ENCODE measurements at places on chromosomes 16 and 17. TPM values are rescaled to one million over a fixed set of nuclear protein-coding genes. Genes with fewer than 3 reads are reported as not detected.

The SSTR5 gene
- total RNA-seq = not detected

The IFT20 gene
- total RNA-seq = 27.6 TPM

The SCGB1C2 gene
- not detected for total RNA-seq

The HCRT gene
- not detected for total RNA-seq

The PYY gene
- total RNA-seq = not detected

The CA5A gene
- total RNA-seq = 31.6 TPM

The MXRA7 gene
- total RNA-seq = 15.7 TPM

DNA sequence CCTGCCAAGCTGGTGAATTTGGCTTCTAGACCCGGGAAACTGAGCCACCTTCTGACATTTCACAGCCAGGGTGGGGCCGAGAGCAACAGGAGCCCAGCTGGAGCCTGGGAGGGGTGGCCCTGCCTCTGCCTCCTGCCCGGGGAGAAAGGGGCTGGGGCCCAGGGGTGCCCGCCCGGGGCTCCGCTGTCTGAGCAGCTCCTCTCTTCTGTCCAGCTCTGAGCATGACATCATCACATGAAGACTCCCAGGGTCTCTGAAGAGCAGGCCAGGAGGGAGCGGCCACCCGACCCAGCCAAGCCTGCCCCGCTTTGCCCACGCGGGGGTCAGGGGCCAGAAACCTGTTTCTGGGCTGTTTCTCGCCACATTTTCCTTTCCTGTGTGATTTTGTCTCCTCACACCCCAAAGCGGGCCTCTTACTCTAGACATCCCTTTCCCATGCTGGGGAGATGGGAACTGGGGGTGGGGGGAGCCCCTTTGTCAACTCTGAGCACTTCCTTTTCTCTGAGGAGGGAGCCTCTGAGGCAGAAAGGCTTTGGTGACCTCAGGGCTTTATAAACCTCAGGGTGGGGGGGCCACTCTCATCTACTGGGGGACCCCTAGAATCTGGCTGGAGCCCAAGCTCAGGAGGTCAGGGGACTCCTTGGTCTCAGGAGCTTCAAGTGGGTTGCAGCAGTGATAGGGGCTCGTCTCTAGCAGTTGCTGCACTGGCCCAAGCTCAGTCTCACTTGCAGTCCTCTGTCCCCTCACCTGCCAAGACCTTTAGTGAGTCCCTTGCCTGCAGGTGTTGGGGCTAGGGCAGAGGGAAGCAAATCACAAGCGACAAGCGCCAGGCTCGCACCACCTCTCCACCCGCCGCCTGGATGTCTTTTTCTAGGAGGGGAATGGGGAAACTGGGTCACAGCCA lies 7.6 kb downstream of the UBALD2 start:
- peak; percentile 48 for DNase-seq

DNA sequence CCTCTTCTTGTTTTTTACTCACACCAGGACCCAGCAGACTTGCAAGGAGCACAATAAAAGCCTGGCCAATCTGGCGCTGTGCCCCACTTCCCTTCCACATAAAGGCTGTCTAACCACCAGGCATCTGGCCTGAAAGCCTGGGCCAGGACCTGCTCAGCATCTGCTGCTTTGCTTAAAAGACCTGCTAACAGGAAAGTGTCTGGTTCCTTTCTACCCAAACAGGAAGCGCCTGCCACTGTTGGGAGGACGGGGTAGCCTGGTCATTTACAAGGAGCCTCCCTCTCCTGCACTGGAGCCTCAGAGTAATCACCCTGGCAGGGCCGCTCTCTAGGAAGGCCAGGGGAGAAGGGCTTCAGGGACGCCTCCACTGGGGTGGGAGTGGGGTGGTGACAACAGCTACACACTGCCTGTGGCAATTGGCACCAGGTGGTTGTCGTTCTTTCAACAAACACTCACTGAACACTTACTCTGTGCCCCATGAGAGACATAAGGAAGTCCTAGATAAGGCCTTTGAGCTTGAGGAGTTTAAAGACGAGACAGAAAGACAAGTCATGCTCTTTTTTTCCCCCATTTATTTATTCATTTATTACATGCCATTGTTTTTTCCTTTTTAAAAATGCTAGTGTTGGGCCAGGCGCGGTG lies 6.3 kb upstream of the MMP28 start:
- DNase-seq = peak; percentile 44

DNA sequence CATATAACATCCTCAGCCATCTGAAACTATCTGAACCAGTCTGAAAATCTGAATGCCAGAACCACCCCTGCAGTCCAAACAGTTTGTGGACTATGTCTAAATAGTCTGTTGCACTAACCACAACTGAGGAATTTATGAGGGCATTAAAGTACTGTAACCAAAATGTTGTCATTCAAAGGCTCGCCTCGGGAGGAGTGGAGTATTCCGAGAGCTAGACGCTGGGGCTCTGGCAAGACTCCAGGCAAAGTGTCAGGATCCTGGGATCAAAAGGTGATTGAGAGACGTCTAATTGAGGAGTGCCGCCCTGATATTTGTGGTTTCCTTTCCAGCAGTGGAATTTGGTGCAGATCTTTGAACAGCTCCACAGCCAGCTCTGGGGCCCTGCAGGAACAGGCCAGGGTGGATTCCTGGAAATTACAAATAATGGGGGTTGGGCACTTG lies 142.9 kb upstream of the MYOCD start:
- DNase-seq = no peak

GRCh38 chr16:11339075-11339474 lies 6.2 kb upstream of the RMI2 start:
- DNase-seq = no peak

DNA sequence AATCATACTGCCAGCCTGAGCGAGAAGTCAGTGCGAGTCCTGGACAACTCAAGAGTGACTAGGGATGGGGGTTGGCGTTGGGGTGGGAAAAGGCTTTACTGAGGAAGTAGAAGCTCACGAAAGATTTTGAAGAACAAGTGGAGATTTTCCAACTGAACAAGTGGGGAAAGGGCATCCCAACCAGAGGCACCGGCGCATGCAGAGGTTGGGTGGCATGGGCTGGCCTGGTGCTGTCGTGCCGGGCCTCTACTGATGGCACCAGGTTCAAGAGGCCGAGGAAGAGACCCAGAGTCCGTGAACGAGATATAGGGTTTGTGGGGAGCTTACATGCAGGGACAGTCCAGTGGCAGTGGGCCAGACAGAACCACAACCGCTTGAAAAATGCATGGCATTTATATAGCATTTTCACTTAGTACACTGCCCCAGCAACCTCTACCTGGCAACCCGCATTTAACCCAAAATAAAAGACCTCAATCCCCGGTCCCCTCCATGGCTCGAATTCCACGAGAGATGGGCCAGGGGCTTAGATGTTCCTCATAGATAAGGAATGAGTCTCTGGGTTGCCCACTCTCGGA lies 7.7 kb upstream of the ITGA3 start:
- DNase-seq = no peak

GRCh38 chr16:86714166-86714565 lies 135.8 kb downstream of the FOXL1 start:
- no peak for DNase-seq

GRCh38 chr17:65254166-65254565 lies 117.0 kb downstream of the RGS9 start:
- no peak for DNase-seq

DNA sequence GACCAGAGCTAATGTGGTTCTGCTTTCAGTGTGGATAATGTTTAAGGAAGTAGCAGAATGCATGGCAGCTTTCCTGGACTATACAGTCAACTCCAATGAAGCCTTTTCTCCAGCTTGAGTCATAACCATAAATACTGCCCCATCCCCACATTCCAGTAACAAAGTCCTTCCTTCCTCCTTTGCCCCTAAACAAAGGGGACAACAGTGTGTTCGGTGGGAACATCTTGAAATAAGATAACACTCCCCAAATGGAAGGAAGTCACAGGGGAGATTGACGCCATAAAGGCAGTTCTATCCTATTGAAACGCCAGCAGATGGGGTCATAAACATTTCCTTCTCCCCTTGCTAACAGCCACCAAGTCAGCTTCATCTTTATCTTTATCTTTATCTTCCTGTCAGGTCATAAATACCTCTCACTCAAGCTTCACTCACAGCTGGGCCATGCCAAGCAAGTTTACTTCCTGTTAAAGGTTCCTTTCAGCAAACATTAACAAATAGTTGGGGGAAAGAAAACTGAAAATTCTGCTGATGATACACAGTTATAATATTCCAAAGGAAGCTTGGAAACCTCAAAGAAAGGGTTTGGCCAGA lies 136.7 kb downstream of the SNX11 start:
- no peak for DNase-seq

GRCh38 chr16:3598236-3598635 lies 13.2 kb downstream of the SLX4 start:
- DNase-seq = no peak

DNA sequence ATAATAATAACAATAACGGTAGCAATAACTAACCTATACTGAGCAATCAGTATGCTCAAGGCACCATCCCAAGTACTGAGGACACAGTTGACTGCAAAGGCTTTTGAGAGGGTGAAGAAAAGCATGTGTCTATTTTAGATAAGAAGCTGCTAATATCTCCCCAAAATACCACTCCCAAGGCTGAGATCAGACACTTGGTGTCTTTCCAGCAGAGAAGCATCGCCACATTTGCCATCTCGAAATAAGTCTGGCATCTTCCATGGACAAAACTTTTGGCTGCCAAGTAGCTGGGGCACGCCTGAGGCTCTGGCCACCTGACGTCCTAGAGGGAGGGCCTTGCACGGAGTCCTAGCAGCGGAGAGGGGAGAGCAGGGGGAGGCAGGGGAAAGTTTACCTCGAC lies 39.0 kb downstream of the ZNF423 start:
- no peak for DNase-seq

- peak; percentile 93 for DNase-seq
Measured at GRCh38 chr17:29613352-29613837, 9.3 kb downstream of the CORO6 start.

DNA sequence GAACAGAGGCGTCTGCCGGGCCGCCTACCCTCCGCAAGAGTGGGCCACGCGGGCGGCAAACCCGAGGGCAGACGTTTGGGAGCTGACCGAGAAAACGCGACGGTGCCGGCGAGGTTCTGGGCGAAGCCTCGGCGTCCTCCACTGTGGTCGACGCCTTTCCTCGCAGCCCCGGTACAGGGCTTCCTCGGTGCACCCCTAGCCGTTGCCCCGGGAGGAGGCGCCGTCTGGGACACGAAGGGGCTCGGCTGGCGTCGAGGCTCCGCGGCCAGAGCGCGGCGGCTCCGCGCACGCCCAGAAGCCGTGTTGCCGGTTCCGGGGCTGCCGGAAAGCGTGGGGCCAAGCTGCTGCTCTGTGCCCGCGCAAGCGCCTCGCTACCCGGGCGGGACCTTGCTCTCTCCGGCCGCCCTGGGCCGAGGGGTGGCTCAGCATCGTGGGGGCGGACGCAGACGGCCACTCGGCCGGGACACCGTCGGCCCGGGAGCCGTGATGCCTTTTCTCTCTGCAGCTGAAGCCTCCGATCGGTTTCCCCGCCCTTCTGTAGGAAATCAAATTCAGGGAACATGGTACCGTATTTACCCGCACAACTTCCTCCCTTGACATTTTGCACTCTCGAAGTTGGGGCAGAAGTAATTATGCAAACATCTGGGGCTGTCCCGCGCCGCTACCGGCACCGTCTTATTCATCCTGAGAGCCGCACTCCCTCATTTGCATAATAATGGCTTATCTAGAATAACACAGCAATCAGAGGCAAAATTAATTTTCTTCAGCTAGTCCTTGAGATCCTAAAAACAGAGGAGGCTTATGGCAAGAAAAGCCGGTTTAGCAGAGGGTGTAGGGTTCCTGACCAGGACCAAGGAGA lies 7.3 kb upstream of the CBX8 start:
- no peak for DNase-seq

- DNase-seq = no peak
Measured at GRCh38 chr17:68357886-68358285, 66.6 kb downstream of the ARSG start.

GRCh38 chr16:28218109-28218508 lies 6.3 kb upstream of the XPO6 start:
- DNase-seq = no peak

GRCh38 chr16:64933885-64934284 lies 188.0 kb downstream of the CDH11 start:
- DNase-seq = no peak

DNA sequence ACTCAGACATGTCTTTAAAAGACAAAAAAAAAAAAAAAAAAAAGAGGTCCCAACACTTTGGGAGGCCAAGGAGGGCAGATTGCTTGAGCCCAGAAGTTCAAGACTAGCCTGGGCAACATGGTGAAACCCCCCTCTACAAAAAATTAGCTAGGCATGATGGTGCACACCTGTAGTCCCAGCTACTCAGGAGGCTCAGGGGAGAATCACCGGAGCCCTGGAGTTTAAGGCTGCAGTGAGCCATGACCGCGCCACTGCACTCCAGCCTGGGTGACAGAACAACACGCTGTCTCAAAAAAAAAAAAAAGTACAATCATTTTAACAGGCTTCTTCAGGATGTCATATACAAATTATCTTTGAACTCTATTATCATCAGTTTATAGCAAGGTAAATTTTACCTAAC lies 22.0 kb downstream of the C16orf87 start:
- DNase-seq = no peak

DNA sequence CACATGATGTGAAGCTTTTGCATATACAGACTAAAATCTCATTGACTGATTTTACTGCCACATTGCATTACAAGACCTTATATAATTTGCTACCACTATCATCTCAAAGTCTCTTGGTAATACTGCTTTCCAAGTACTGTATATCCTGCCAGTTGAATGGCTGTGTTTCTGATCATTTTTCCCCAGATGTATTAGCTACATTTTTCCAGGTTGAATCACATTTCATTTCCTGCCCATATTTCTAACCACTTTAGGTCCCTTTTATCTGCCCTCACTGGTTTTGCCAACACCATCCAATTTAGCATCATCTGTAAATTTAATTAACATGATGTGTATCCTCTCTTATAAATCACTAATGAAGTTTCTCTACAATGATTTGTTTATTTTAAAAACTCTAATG lies 365.7 kb upstream of the PMFBP1 start:
- no peak for DNase-seq

- no peak for DNase-seq
Measured at GRCh38 chr16:47045023-47045422, 71.5 kb upstream of the DNAJA2 start.

GRCh38 chr17:29010586-29010985 lies 4.8 kb upstream of the SEZ6 start:
- no peak for DNase-seq

- DNase-seq = no peak
Measured at GRCh38 chr17:40577611-40578065, 12.4 kb upstream of the CCR7 start.

DNA sequence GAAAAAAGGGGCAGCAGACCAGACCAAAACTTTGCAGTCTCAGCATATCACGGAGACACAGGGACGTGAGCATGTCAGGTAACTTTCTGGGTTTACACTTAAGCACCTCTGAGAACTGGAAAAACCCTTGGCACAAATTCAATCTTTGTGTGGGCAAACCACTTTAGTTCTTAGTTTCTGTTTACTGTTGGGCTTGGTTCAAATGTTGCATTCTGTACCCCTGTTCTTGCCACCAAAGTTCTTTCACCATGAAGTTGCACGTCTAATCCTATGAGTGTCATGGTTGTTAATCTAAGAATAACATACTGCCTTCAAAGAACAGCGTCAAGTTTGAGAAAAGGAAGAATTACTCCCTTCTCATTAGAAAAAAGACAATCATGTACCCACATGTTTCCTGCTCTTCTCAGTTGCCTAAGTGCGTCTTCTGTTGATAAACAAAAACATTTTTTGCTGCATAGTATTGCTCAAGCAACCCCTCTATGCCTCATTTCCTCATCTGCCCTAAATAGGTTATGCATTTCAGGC lies 11.6 kb downstream of the KRT33A start:
- no peak for DNase-seq
